ENCODE measurements at places on chromosomes 7 and 10.

DNA sequence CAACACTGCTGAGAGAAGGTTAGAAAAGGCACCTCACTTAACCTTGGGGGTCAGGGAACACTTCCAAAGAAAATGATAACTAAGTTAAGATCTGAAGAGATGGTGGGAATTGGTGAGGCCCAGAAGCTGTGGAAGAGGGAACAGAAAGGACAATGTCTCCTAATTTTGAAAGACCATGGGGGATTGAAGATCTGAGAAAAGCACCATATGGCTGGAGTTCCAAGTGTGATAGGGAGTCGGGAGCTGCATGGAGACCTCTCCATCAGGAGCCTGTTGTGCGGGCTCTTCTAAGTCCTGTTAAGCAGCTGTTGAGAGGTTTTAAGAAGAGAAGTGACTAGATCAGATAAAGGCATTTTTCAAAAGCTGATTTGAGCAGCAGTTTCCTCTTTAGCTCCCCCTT, 254.3 kb downstream of the CDK14 start:
- no peak for DNase-seq

GRCh38 chr7:107614425-107614824, 34.4 kb downstream of the BCAP29 start:
- no peak for DNase-seq

DNA sequence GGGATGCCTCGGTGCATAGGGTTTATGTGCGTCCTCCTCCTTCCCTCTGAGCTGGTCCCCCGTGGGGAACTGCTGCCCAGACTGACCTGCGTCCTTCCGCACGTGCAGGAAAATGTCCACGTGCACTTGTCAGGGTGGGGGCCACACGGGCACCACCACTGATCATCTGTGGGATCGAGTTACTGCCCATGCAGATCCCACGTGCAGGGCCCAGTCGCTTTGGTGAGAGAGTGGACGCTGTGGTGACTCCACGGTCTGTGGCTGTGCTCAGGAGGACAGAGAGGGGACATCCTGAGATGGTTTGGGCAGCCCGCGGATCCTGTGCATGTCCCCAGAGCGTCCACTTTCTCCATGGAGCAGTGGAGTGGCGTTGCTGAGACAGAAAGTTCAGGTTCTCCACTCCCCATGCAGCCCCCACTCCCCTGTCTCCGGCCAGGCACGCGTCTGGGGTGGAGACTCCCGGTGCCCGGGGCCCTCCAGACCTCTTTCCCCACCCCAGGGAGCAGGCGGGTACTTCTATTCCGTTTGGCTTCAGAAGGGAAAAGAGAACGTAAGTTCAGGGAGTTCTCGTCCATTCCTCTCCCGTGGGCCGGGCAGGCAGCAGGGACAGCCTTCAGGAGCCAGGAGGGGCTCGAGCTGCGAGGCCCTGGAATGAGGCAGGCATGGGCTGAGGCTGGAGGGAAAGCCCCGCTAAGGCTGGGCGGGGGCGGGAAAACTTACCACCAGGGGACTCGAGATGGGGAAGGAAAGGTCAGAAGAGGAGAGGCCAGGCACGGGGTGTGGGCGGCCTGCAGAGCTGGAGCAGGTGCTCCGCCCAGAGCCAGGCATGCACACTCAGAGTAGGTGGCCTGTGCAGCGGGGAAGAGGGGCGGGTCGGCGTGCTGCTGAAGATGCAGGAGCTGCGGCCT, 59.9 kb downstream of the EGFR start:
- no peak for DNase-seq

DNA sequence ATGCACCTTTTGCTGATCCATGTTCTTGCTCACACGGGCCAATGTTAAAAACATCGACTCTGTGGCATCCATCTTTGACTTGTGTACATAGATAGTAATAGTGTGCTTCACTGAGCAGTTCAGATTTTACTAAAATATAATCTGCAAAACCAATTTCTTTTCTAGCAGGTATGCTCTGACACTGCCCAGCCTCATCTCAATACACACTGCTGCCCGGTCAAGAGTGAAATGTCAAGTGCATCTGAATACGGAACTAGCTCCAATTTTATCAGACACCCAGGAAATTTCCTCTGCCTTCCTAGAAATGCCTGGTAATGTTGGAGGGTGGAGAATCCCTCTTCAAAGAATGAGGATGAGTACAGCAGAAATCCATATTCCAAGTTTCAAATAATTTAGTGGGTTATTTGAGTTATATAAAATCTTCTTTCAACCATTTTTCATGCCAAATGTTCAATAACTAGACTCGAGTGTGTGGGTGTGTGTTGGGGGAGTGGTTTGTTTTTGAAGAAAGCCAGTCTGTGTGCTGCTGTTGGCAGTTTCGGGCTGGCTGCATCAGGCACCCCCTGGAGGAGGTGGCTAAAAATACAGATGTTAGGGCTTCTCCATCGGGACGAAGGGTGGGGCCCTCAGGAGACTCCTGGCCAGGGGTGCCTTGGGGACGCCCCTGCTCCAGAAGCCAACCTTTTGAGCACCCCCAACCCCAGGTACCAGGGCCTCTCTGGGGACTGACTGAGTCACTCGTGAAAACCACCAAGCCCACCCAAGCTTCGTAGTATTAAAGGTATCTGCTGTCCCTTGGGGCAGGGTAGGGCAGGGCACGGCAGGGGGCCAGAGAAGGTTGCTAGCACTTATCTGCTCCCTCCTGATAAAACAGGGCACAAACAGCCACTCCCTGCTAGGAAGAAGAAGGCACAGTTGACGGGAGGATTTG, 15.4 kb downstream of the CTBP2 start:
- DNase-seq, result peak; percentile 76

DNA sequence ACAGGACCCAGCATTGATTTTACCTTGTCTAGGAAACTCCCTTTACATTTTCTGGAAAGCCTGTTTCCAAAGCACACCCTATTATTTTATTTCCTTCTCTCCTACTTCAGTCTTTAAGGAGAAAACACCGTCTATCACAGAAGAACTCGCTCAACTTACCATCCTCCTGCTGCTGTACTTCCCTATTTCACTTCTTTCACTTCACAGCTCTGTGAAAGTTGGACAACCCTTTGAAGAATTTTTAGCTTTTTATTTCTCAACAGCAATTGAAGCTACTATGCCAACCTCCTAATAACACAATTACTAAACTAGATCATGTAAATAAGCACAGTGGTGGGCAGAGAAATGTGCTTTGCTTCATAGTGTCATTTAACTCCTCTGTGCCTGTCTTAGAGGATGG, 166.5 kb downstream of the TFEC start:
- peak; percentile 25 for DNase-seq

DNA sequence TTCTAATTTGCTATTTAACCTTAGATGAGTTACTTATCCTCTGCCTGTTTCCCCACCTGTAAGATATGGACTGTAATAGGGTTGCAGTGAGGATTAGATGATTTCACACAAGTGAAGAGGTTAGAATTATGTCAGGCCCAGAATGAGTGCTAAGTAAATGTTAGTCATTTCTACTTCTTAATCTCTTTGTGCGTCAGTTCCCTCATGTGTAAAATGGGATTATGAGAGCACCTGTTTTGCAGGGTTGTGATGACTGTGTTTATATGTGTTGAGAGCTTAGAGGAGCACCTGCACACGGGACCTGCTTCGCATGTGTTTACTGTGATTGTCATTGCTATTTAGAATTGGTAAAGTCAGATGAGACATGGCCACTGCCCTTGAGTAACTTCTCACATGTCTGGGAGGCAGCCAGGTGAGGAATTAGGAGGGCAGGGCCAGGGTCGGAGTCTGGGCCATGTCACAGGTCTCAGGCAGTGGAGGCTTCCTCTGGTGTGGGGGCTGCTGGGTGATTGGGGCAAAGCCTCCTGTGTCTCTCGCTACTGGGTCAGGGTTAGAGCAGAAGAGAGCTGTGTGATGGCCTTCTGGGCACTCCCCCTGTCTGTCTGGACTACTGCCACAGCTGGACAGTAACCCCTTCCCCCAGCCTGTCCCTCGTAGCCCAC, 106.7 kb downstream of the WDFY4 start:
- DNase-seq, result no peak

DNA sequence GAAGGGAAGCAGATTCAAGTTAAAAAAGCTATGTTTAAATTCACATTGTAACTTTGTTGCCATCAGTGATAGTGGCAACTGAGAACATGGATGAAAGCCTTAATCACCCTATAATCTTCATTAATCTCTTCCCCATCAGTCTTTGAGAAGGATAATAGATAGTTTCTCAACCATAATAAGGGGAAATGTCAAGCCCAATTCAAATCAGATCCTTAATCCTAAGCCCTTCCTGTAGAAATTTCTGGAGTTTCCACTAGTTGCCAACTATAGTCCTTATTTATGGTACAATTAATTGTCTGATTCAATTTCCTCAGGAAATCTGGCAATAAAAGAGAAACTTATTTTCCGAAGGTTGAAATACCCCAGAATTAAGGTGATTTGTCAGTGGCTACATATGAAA, 431.8 kb downstream of the ZWINT start:
- no peak for DNase-seq

DNA sequence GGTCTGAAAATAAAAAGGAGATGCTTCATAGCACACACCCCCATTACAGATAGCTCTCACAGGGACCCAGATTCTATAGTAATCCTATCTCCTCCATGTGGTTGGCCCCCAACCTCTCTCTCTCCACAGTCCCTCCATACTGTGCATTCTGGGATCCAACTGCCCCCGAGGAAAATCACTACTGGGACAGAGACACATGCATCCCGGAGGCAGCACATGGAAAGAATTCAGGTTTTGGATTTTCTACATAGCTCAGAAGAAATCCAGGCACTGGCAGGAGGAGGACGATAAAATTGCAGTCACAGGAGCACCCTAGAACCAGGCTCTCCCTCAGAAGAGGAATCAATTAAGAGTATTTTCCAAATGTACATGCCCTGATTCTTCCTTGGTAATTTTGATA, 239.5 kb downstream of the ELMO1 start:
- no peak for DNase-seq

DNA sequence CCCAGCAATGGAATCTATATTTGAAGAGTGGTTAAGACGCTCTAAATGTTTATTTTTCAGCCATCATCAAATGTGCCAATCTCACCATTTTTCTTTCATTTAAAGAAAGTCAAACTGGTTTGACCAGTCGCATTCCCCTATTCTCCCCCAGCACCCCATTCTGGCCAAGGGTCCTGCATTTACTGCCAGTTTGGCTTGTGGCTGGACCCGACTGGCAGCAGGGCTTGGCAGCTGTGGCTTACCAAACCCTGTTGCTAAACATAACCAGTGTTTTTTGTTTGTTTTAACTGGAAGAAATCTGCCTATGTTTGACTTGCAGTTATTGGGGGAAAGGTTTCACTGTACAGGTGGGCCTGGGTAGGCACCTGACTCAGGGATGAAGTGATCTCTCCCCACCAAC, 116.3 kb downstream of the CYP26A1 start:
- DNase-seq, result no peak

DNA sequence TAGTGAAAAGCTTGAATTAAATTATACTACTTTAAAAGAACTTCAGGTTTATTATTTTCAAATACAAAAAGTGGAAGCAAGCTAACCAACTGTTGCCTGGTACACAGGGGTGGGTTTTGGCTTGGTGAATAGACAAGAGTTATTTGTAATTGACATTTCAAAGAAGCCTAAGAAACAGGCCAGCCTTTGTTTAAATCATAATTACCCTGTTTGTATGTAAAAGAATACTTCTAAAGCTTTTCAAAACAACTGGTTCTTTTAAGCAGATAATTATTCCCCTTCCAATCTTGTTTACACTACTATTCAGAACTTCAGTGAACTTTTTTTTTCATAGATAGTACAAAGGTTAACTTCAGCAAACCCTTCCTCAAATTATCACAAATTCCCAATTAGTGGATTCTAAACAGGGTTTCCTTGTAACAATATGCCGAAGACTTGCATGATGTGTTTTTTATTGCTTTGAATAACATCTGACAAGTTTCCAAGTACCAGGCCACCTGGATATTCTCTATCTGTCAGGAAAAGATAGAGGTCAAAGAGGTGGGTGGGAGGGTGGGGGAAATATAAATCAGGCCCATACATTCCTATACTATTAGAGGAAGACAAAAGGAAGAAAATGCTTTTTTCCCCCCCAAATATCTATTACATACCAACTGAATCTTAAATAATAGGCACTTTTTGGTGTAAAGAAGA, 20.4 kb downstream of the SSMEM1 start:
- no peak for DNase-seq

- DNase-seq, result no peak
Observed at GRCh38 chr10:1061930-1062774, 6.0 kb downstream of the WDR37 start.

GRCh38 chr10:19826712-19827111, 10.5 kb downstream of the PLXDC2 start:
- peak; percentile 86 for DNase-seq

- DNase-seq, result no peak
Observed at GRCh38 chr10:87952612-87953011, 89.2 kb downstream of the PTEN start.
